ENCODE measurements at places on chromosomes 5 and 9. TPM values are rescaled to one million over a fixed set of nuclear protein-coding genes. Genes with fewer than 3 reads are reported as not detected.

- no peaks in the 10 kb centered on the region for H3K4me1 ChIP-seq
- H3K36me3 ChIP-seq, result no peaks in the 10 kb centered on the region
- no peaks in the 10 kb centered on the region for H3K27me3 ChIP-seq
Observed at GRCh38 chr5:178439493-178440180, 150.6 kb downstream of the COL23A1 start.

GRCh38 chr5:133783481-133783880 is 171.1 kb upstream of the FSTL4 start:
- H3K36me3 ChIP-seq, result no peaks in the 10 kb centered on the region
- H3K27me3 ChIP-seq, result no peaks in the 10 kb centered on the region
- DNase-seq, result peak; percentile 15
- no peak overlapping the region for H3K4me3 ChIP-seq
- no peak overlapping the region for H3K27ac ChIP-seq

- H3K36me3 ChIP-seq, result no peaks in the 10 kb centered on the region
- H3K4me1 ChIP-seq, result no peaks in the 10 kb centered on the region
- no peak overlapping the region for H3K27ac ChIP-seq
- no peak overlapping the region for H3K4me3 ChIP-seq
Observed at GRCh38 chr5:120734033-120734432, 269.9 kb downstream of the PRR16 start.

DNA sequence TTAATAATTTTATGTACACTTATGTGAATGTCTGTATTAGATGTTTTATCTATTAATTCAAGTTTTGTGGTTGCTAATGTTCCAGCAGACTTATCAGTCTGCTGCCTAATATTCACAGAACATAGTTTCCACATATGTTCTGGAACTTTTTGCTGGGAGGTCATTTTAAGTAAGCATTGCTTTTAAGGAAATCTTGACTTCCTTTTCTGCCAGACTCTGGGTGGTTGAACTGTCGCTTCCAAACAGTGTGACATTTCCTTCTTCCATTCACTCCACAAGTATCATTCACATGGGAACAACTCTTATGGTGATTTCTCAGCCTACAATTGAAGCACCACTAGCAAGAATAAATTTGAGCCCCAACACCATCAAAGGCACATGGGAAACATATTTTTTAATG is 82.9 kb downstream of the PLCXD3 start:
- DNase-seq, result no peak
- no peak overlapping the region for H3K27ac ChIP-seq
- no peaks in the 10 kb centered on the region for H3K36me3 ChIP-seq
- no peaks in the 10 kb centered on the region for H3K27me3 ChIP-seq

GRCh38 chr9:38443181-38443580 is 18.9 kb upstream of the IGFBPL1 start:
- H3K27ac ChIP-seq, result no peak overlapping the region
- H3K36me3 ChIP-seq, result no peaks in the 10 kb centered on the region
- no peak for DNase-seq
- no peaks in the 10 kb centered on the region for H3K4me1 ChIP-seq

HRH2 gene
- total RNA-seq, result 3.4 TPM

DNA sequence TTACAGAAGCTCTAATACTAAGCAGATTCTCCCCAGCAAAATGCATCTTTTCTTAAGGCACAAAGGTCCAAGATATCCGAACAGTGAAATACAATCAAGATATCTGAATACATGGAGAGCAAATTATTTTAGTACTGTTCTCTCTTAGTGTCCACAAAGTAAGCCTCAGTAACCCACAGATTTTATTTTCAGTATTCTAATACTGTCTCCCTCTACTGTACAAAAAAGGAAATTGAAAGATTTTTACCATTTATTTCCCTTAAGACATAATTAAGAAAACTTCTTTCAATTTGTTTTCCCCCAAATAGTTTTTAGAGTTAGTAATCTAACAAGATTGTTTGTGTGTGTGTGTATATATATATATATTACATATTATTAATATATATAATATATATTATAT is 24.7 kb upstream of the NOL6 start:
- H3K27me3 ChIP-seq, result no peaks in the 10 kb centered on the region
- no peaks in the 10 kb centered on the region for H3K4me1 ChIP-seq
- no peak for DNase-seq
- H3K36me3 ChIP-seq, result no peaks in the 10 kb centered on the region
- no peak overlapping the region for H3K27ac ChIP-seq

- H3K4me3 ChIP-seq, result no peak overlapping the region
- DNase-seq, result no peak
- H3K27ac ChIP-seq, result no peak overlapping the region
Observed at GRCh38 chr9:109440117-109440515, 58.0 kb downstream of the PTPN3 start.

DNA sequence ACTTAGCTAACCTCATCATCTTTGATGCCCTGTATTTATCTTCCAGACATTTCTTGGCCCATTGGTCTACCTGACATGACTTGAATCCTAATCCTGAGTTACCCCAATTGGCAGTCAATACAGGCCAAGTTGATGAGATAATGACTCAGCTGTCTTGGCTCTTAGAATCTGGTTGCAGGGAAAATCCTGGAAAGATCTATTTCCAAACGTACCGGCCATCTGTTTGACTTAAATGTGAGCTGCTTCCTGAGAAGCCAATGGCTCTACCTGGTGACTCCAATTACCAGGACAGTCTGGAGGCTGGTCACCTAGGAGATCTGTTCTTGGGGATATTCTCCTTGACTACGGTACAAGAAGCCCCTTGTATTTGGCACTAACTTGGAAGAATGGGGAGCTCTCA is 475.2 kb upstream of the BRINP1 start:
- no peak for DNase-seq
- no peaks in the 10 kb centered on the region for H3K27me3 ChIP-seq
- no peaks in the 10 kb centered on the region for H3K36me3 ChIP-seq
- no peak overlapping the region for H3K4me3 ChIP-seq
- no peak overlapping the region for H3K27ac ChIP-seq

- no peak overlapping the region for H3K4me3 ChIP-seq
- no peaks in the 10 kb centered on the region for H3K27me3 ChIP-seq
- H3K36me3 ChIP-seq, result no peaks in the 10 kb centered on the region
- peaks cover 10% of the 10 kb centered on the region for H3K4me1 ChIP-seq
- H3K27ac ChIP-seq, result no peak overlapping the region
Observed at GRCh38 chr9:680106-680505, 161.4 kb upstream of the DMRT1 start.

GRCh38 chr5:176474476-176474875 is 26.3 kb downstream of the FAF2 start:
- H3K4me3 ChIP-seq, result no peak overlapping the region
- no peak overlapping the region for H3K27ac ChIP-seq
- no peaks in the 10 kb centered on the region for H3K4me1 ChIP-seq
- peaks cover 73% of the 10 kb centered on the region for H3K36me3 ChIP-seq
- H3K27me3 ChIP-seq, result no peaks in the 10 kb centered on the region

IQGAP2 gene
- total RNA-seq, result 23.5 TPM

DNA sequence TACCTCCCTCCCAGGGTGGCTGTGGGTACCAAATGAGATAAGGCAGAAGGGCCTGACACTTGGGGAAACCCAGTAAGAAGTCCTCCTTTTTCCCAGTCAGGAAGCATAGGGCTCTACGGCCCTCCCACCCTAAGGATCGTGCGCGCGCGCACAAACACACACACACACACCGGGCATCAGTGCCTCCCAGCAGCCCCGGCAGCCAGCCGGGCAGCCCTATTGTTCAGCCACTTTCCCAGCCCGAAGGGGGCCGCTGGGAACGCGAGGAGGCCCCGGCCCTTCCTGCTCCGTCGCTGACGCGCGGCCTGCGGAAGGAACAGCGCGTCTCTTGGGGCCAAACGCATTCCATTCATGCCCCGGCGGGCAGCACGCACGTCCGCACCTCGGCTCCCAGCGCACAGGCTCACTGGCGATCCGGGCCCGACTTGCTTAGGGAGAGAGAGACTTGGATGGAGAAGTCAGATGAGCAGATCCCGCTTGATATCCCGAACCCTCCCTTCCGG is 22.6 kb downstream of the DUSP1 start:
- peak; percentile 87 for DNase-seq
- H3K4me1 ChIP-seq, result no peaks in the 10 kb centered on the region
- no peaks in the 10 kb centered on the region for H3K27me3 ChIP-seq
- H3K27ac ChIP-seq, result no peak overlapping the region

TNC gene
- total RNA-seq, result 135 TPM

ZBTB34 gene
- 18.8 TPM for total RNA-seq
